Erythroblast (primary cell): ENCODE measurements at places on chromosomes 2 and 18.

DNA sequence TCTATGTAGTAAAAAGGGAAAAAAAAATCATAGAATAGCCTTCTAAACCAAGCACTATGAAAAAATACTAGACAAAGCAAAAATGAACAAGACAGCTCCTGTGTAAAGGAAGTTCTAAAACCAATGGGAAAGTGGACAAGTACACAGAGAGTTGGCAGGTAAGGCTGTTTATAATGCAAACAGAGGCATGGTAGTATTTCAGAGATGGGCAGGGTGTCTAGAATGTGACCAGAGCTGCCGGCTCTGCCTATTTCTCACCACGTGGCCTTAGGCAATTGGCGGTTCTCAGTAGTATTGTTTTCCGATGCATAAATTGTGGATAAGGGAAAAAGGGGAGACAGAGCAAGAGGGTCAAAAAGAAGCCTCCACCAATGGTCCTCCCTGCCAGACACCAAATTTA, 173.6 kb downstream of the ANKRD30B start:
- DNase-seq = no peak

DNA sequence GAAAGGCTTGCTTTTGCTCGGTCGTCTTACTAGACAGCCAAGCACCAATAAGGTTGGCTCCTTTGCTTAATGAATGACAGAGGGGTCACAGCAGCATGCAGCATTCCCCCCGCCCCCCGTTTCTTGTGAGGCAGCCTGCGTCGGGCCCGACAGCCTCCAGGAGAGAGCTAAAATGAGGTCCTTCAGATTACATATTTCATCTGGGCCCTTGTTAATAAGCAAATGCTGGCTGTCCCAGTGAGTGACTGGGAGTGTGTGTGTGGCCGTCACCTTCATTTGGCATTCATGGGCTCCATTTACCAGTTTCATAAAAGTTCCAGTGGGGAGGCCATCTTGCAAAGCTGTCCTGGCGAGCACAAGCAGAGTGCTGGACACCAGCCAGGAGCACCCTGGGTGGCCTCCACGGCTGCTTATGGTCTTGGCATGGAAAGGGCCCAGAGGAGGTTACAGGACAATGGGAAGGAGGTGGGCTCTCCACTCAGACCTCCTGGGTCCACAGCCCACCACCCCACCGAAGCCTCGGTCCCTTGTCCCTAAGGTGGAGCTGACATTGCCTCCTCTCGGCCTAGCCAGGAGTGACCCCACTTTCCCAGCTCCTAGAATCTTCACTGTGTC, 37.2 kb downstream of the ODC1 start:
- no peak for DNase-seq

GRCh38 chr18:31396796-31397612, 20.4 kb downstream of the DSG4 start:
- DNase-seq = no peak

DNA sequence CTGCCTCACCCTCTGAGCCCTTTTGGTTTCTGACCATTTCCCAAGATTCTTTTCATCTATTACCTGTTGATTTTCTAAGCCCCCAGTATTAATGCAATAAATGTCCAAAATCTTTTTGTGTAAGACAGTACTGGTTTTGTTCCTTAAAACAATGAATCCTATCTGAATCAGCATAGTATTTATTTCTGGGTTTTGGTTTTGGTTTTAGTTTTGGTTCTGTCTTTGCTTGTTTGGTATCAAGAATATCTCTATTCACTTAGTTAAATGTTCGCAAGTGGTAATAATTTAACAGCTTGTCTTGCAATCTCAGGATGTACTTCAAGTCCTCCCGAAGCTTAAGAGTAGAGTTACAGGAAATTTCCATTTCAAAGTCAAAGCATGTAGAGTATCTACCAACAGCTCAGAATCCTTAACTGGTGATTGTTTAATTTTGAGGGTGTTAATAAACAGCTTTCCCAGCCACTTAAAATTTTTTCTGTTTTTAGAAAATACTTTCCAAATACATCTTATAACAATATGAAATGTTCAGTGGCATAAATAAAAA, 67.7 kb upstream of the NEDD4L start:
- DNase-seq = no peak

DNA sequence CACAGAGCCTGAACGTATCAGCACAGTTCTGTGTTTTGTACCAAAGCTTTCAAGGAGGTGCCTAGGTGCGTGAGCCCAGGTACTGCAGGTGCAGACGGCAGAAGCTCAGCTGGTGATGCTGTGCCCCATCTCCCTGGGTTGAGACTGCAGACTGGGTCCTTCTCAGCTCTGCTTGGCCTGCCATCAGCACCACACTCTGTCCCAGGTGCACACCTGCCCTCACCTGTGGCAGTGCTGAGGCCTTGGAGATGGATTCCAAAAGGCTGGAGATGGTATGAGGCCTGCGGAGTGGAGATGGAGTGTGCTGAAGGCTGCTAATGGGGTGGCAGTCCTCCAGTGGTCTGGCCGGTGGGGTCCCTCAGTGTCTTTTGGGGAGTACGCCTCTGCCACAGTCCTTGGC, 9.3 kb downstream of the LDLRAD4 start:
- no peak for DNase-seq

- no peak for DNase-seq
Measured at GRCh38 chr2:33726415-33726814, 127.3 kb upstream of the FAM98A start.

GRCh38 chr2:86033751-86034692, 71.7 kb downstream of the POLR1A start:
- DNase-seq = no peak

GRCh38 chr2:104976603-104977120, 61.2 kb upstream of the MRPS9 start:
- peak; percentile 16 for DNase-seq

- peak; percentile 51 for DNase-seq
Measured at GRCh38 chr2:30224151-30224550, 7.2 kb upstream of the LBH start.

GRCh38 chr2:127829845-127830246, 18.9 kb upstream of the WDR33 start:
- DNase-seq = no peak

GRCh38 chr2:99259465-99259864, 4.0 kb upstream of the LYG2 start:
- no peak for DNase-seq

- DNase-seq = no peak
Measured at GRCh38 chr2:49286045-49286444, 131.7 kb upstream of the FSHR start.

GRCh38 chr2:165024199-165024598, 68.9 kb upstream of the SLC38A11 start:
- DNase-seq = no peak

- no peak for DNase-seq
Measured at GRCh38 chr2:73013936-73014335, 57.6 kb downstream of the SFXN5 start.

DNA sequence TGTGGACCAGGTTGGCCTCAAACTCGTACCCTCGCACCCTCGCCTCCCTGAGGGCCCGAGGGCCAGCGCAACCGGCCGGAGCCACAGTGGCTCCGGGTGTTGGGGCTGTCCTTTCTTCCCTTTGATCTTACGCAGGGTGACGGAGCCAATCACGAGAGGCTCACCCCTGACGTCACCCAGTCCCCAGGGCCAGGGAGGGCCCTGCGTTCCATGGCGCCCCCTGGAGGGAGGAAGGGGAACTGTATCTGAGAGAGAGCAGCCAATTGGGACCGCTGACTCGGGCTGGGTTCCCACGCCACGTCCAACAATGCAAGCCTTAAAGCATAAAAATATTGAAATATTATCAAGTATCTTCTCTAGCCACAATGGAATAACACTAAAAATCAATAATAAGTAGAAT, 432.8 kb upstream of the LRRTM4 start:
- DNase-seq = no peak

GRCh38 chr2:207112383-207112782, 53.4 kb downstream of the KLF7 start:
- no peak for DNase-seq

DNA sequence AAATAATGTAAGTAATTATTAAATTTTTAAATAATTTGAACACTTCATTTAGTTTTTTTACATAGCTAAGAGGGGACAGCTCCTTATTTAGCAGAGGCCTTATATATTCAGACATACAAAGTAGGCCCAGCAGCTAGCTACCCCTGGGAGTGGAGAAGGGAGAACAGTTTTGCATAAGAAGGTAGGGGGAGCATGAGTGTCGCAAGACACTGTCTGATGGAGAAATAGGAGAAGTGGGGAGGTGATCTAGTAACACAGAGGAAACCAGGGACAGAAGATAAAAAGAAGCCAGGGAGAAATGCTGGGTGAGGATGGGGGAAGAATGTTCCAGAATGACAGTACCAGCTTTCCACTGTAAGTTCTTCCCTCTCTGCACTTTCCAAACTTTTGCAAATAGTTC, 16.0 kb upstream of the RGPD4 start:
- DNase-seq = no peak
